ENCODE measurements at places on chromosomes 7 and 10. TPM values are rescaled to one million over a fixed set of nuclear protein-coding genes. Genes with fewer than 3 reads are reported as not detected.
A peak's percentile ranks its signal among the peaks of the same experiment; 100 is the strongest.

Gene GALNT17
- not detected for total RNA-seq

GRCh38 chr7:47893238-47893637 is 55.0 kb downstream of the PKD1L1 start:
- DNase-seq = no peak

- no peak for DNase-seq
These were observed 18.6 kb upstream of the DNAJB6 start for GRCh38 chr7:157318015-157318706.

- no peak for DNase-seq
These were observed 58.6 kb downstream of the R3HCC1L start for GRCh38 chr10:98193037-98193436.

Gene SPDYE1
- not detected for total RNA-seq

Gene DLG5
- total RNA-seq = 8.5 TPM

GRCh38 chr10:28463676-28464395 is 69.1 kb upstream of the WAC start:
- no peak for DNase-seq

Gene HBP1
- total RNA-seq = 33.7 TPM

DNA sequence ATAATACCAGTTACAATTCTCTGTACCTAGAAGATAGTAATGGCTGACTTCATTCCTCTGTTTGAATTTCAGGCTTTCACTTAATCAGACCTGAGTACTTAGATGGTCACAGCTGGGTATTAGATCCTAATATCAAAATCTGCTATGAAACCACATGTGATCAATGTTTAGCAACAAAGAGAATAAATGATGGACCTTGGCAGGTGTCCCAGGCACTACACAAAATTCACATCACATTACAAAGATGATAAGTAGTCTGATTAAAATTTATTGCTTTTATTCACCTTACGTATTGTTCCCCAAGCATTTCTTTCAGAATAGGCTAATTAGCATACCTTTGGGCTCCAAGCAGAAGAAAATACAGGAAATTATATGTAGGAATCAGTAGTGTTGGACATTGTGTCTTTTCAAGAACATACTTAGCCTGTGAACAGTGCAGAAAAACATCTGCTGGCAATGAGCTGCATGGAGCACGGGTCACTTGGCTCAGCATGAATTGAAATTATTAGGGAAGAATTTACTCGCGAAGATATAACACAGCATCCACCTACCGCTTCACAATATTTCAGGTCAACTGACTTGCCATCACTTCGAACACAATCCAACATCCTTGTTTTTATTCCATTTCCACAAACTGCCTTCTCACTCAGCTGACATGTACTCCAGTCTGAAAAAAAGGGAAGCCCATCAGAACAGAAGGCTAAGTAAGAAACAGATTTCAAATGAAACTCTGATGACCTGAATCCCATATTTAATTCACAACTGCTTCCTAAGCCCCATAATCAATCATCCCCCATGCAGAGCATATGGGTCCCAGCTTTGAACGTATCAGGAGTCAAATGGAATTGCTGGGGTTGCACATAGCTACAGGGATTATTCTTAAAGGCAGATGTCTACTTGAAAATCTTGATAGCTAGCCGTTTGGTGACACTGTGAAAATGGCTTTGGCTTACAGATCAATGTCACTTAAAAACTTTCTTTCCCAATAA is 421.0 kb downstream of the THSD7A start:
- no peak for DNase-seq

Gene DDC
- not detected for total RNA-seq

DNA sequence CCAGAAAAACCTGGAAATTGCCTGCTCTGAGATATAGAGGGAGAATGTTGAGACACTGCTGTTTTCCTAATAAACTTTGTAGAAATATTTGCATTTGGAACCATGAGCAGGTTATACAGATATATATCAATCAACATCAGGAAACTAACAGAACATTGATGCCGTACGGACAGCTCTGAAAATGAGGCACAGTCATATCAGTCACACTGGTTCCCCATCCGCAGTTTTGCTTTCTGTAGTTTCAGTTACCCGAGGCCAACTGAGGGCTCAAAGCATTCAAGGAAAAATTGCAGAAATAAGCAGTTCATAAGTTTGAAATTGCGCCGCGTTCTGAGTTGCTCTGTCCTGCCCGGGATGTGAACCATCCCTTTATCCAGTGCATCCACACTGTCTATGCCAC is 137.9 kb downstream of the KLF6 start:
- DNase-seq = no peak

Gene MYOZ1
- total RNA-seq = not detected

DNA sequence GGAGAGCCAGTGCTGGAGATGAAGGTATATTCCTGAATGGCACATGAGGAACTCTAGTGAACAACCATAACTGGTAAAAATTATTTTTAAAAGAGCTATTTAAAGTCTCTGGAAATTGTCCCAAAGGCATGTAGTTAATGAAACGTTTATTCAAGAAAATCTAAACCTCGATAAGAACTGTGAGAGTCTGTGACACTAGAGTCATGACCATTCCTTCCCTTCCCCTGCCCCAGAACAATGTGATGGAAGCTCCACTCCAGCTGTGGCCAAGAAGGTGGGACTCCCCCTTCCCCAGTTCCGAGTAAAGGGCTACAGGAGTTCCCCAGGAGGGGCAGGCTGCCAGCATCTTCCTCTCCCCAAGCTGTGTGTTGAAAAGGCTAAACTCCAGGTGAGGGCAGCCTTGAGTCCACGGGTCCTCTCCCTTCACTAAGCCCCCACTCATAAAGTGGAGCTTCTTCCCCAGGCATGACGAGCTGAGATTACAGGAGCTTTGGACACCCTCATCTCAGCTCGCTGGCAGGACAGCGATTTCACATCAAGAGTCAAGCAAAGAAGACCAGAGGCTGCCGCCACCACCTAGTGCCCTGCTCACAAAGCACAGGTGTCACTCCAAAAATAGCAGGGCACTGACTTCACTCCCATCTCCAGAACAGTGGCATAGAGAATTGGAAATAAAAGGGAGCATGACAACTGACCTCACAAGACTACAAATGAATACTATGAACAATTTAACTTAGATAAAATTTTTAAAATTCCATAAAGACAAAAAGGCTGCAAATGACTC is 68.5 kb downstream of the NHLRC2 start:
- DNase-seq = no peak

GRCh38 chr10:97532935-97533671 is 34.4 kb downstream of the UBTD1 start:
- DNase-seq = no peak

DNA sequence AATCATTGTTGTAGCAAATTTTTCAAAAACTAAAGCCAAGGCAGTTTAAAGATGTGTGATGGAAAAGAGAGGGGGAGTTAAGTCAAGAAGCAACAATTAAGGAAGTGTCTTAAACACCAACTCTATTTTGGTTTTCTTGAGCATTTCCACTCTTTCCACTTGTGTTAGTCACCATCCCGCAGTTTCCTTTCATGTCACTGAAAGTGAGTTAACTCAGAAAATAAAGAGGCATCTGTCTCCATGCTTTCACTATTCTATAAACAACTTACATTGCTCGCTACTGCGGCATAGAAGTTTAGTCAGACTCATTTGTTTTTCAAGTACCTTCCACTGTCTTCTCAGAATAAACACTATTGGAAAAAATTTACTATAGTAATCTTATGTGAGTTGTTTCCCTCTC is 284.9 kb upstream of the SEMA3D start:
- DNase-seq = no peak

DNA sequence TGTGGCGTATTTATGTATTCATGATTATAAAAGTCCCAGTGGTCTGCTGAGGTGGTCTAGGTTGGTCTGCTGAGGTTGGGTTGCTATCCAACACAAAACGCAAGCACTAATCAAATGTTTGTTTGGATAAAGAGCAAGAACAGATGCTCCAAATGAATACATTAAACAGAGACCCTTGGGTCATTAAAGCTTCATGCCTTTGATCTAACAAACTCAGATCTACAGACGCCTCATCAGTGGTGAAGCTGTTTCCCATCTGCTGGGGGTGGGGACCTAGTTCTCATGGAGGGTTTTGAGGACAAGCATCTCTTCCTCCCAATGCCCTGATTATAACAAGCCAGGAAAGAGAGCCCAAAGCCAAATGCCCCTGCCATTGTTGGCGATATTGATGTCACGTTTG is 786.7 kb downstream of the NRG3 start:
- no peak for DNase-seq

Gene SDK1
- total RNA-seq = 0.40 TPM

GRCh38 chr7:32881074-32881982 is 10.2 kb downstream of the KBTBD2 start:
- DNase-seq = no peak

GRCh38 chr7:12701433-12701832 is 14.0 kb downstream of the ARL4A start:
- DNase-seq = no peak

- no peak for DNase-seq
These were observed 11.3 kb downstream of the DMBT1 start for GRCh38 chr10:122571892-122572291.

GRCh38 chr10:125567529-125567928 is 115.4 kb downstream of the TEX36 start:
- DNase-seq = no peak

Gene RPEL1
- not detected for total RNA-seq

GRCh38 chr7:151411551-151411950 is 1.7 kb upstream of the WDR86 start:
- DNase-seq = no peak

Gene HHEX
- total RNA-seq = 0.33 TPM

DNA sequence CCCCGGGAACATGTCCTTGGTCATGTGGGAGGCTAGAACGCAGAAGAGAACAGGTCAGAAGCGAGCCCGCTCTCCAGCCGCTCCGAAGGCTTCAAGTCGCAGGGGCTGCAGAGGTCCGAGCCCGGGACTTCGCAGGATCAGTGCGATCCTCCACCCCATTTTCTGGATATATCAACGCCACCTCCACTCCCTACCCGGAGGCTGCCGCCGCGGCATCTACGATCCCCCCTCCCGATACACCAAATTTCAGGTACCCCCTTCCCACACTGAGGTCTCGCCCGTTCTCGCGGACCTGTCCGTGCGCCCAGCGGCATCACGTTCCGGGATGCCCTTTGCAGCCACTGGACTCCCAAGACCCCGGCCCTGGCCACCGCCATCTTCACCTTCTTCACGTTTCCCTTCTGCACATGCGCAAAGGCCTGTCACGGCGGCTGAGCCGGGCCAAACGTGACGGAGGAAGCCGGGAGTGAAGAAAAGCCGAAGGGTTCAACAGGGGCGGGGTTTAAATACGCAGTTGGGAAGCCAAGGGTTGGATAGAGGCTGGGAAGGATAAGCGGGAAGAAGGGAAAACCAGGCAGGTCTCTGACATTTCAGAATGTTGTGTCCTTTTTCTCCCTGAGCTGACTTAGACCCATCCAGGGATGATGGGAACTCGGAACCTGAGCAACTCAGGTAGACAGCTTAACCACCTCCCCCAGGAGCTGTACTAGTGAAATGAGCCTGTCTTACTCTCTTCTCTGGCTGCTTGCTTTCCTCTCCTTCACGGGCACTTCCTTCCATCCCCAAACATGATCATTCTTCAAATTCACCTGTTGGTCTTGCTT is at the start of gene NDUFB8:
NDUFB8 (minus strand) TSS at position 397 of the 824 bp plus-strand sequence; CDS start at position 377, 20 bp downstream.
- DNase-seq = peak; percentile 87

- no peak for DNase-seq
These were observed 167.0 kb upstream of the PPP1R3A start for GRCh38 chr7:114085592-114086501.

Gene ANKRD61
- total RNA-seq = not detected

DNA sequence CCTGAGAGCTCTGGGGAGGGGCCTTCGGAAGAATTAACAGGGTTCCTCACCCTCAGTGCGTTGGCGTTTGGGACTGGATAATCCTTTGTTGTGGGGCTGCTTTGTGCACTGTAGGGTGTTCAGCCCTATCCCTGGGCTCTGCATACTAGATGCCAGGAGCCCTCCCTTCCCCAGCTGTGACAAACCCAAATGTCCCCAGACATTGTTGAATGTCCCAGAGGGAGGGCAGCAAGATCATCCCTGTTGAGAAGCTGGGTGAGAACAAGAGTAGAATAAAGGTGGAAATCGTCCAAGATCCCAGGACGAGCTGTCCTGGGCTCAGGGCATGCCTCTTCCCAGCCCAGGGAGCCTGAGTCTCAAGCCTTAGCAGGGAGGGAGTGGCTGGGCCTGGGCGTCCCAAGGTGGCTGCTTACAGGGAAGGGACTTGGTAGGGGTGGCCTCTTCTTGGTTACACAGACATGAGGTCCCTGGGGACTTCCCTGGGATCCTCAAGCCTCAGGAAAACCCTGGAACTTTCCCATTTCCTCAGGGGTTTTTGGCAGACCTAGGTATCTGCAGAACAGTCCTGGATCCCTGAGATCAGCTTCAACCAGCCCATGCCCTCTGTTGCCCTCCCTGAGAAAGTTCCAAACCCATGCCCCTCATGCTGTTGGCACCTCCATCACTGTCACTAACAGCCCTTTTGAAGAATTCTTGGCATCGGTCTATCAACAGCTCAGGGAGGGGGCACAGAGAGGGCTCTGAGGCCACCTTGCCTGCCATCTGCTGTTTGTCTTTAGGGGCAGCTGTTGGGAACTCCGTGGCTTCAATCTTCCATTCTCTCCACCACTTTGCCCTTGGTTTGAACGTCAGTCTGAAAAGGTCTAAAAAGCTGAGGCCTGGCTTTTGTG is 53.7 kb downstream of the GOLGA7B start:
- no peak for DNase-seq

Gene SPDYE2
- not detected for total RNA-seq

DNA sequence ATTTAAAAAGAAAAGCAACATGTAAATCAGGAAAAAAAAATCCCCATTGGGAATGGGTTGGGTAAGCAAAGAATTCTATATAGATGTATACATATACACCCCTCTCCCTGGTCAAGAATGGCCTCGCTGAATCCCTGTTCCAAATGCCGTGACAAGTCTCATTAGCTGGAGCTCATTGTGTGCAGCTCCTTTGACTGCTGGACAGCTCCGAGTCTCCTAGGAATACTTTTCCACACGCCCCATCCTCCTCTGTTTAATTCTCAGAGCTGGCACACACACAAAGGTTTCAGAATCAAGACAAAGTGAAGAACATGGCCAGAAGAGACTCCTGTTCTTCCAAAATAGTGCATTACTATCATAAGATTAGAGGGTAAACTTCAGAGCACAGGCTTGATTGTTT is 130.9 kb upstream of the MKLN1 start:
- DNase-seq = no peak

Gene SNCG
- total RNA-seq = not detected

Gene VWC2
- not detected for total RNA-seq

DNA sequence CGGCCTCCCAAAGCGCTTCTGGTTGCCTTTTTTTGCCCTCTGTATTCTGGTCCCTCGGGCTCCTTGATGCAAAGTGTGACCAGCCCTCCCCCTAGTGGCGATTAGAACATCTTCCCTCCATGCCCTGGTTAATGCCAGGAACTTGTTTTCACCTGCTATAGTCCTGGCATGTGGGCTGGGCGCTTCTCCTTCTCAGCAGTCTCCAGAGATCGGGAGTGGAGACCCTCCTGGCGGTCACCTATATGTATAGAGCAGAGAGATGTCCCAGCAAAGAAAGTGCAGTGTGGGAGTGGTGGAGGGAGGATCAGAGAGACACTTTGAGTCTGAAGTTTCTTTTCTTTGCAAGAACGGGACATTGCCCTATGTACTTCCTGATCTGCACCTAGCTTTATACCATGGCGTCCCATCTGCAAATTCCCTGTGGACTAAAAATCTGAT is 264.1 kb downstream of the OTUD1 start:
- DNase-seq = no peak
